ENCODE measurements at places on chromosomes 1 and 21.

- DNase-seq: no peak
These were observed 29.0 kb upstream of the PRRX1 start for GRCh38 chr1:170634824-170635410.

DNA sequence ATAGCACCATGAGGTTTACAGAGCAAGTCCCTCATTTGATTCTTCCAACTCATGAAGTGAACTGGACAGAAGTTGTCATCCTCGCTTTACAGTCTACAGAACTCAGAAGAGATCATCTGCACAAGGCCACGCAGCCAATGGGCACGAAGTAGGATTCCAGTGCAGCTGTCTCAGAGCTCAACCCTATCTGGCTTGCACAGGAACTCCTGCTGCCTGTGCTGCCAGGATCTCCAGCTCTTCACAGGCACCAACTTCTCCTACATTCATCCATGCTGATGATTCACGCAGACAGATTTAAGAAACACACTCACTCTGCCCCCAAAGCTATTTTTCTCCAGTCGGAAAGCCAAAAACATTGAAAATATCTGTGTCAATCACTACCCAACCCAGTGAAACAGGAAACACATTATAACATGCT, 157.0 kb downstream of the RERE start:
- no peak for DNase-seq

- DNase-seq: no peak
These were observed 10.9 kb upstream of the TTC22 start for GRCh38 chr1:54811739-54812655.

DNA sequence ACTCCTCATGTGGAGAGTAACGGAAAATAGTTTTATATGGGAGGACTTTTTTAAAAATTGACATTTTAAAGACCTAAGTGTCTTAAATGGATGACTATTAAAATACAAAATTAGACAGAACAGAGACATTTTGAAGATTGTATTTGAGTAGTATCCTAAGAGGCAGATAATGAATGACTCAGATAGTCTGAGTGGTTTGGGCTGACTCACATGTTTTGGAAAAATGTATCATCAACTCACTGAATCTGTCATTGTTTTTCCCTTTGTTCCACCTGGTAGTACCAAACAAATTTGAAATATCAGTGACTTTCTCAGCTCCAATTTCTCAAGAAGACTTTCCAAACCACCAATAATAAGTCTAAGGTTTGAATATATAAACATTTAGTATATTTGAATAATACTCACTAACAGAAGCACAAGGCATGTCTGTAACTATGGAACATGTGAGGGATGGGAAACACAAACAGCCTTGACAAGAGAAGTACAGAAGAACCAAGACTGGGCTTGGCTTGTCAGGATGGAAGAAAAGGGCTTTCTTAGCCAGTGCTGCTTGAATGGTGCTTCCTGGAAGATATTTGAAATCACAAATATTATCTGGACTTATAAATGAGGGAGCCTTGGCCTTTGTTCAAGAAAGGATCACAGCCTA, 90.6 kb downstream of the SGIP1 start:
- no peak for DNase-seq

GRCh38 chr1:241695246-241696171, 43.4 kb downstream of the WDR64 start:
- no peak for DNase-seq

DNA sequence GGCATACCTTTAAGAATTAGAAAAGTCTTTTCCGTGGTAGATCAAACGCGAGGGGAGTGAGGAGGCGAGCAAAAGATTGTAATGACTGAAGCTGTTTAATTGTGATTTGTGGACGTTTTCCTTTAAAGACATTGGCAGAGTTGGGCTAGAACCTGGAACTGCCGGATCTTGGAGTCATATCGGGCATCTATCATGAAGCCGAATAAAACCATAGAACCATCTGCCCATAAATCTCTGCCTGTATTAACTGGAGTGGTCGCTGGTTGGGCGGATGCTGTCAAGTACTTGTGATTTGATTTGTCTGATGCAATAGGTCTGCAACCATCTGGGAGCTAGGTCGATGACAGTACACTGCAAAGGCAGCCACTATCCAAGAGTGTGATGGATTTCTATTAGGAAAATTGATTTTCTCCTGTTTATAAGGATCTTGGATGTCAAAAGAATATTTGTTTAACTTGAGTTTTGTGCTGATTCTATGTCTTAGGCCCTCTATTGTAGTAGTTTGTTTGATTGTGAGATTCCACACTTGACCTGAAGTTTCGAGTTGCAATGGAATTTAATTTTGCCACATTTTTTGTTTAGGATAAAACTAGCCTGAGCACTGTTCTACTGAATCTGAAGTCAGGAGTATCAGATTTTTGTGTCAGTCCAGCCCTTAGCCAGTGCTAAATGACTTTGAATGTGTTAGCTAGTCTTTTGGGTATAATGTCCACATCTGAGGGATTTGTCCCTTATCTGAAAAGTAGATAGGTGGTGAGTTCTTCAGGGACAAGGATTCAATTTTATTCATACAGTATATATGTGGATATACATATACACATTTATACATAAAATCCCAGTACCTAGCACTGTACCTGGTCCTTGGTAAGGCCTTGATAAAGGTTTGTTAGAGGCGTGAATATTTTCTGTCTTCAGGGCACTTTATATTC, 1.2 kb downstream of the SARS1 start:
- DNase-seq: no peak

Measured in cerebellar nuclear complex (tissue), 1 donor.